Stimulated activated CD4-positive, alpha-beta T cell treated with anti-CD3 and anti-CD28 coated beads, Interleukin-12 subunit alpha, Interleukin-12 subunit beta, amount 100 ng/mL, for 24 hours (primary cell): ENCODE measurements at places on chromosomes 16 and 17.
A peak's percentile ranks its signal among the peaks of the same experiment; 100 is the strongest.

DNA sequence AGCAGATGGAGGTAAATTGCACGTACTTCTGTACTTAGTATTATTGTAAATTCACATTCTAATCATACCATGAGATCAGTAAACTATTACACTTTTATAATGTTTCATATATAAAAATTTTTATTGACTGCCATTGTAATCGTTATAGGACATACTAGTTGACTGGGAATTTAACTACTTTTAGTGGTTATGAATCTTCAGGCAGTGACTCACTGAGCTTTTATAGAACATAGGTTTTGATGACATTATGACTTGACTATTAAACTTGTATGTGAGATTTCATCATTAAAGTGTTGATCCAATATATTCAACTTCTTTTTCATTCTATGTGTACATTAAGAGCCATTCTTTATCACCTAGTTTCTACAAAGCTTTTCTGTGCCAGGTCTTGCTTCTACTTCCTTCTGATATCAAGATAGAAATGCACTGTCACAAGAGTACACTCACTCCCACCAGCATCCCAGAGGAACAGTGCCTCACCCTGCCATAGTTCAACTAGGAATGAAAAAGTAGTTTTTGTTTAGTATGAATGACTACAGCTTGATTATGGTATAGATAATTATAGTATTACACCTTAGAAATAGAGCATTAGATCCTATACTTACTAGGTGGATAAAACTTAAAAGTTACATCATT lies 142.4 kb upstream of the RBL2 start:
- DNase-seq, result no peak

- DNase-seq, result no peak
Measured at GRCh38 chr16:50301626-50302471, 35.5 kb downstream of the ADCY7 start.

GRCh38 chr16:81403601-81404391 lies 40.8 kb upstream of the CMIP start:
- DNase-seq, result peak; percentile 62

DNA sequence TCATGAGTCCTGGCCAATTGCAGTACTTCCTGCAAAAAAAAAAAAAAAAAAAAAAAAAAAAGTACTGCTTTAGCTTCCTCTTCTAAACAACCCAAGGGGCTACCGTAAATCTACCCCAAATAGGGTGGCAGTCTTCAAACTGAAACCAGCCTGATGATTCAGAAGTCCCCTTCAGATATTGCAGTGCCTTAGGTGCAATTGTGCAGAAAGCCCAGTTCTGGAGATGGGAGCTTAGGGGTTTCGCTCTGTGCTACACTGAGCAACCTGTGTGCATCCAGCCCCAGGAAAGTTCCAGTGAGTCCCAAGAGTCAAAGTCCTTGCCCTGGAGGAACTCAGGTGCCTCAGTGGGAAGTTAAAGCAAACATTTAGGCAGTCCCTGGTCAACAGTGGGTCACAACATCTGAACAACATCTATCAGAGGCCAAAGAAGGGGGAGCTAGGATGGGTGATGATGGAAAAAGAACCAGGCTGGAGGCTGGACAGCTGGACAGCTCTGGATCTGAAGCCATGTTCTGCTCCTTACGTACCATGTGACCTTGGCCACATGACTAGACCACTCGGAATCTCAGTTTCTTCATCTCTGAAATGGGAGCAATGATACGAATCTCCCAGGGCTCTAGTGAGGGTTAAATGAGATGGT lies 6.7 kb upstream of the CIITA start:
- no peak for DNase-seq

DNA sequence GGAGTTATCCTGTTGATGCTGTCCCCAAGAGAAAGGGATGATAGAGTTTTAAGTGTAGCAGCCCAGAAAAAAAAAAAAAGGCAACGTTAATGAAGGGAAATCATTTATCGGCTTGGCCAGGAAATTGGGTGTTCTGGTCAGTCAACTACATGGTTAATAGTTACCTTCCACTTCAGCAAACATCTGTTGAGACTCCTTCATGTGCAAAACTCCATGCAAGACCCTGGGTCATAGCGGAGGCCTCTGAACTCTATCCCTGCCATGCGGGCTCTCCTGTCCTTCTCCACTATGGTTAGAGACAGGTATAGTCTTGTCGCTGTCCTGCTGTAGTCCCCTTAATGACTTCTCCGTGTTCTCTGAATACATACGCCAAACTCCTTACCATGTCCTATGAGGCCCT lies 3.5 kb upstream of the LYRM9 start:
- no peak for DNase-seq

DNA sequence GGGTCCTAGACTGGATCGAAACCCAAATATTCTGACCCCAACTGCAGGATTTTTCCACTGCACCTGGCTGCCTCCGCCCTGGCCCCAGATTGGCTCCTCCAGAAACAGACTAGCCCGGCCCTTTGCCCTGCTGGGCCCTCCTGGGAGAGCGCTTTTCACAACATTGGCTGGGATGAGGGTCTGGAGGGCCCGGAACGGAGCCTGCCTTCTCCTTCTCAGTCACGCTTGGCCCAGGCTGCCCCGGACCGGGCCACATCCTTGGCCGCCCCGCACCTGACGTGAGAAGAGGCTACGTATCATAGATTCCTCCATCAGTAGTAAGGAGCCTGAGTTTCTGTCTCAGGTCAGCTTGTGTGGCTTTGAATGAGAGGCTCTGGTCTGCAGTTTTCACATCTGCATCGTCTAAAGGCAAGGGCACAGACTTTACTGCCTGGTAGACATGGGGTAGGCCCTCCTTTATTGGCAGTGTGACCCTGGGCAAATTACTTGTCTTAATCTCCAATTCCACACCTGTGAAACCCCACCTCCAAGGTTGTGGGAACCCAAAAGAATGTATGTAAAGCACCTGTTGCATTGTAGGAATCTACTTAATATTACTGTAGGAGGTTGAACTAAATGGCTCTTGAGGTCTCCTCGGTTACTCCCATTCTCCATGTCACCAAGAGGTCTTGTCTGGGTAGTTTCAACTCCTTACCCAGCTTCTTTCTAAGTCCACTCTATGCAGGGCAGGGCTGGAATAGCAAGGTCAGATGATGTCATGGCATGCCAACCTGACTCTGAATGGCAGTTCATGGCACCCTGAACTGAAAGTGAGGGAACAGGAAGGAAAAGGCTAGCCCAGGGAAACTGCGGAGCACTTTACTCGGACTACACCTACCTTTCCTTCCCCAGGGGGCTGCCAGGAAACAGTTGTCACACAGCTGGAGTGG lies 661 bp downstream of the LRRC3C start:
- DNase-seq, result no peak
